ENCODE measurements at places on chromosomes 2 and 18.

GRCh38 chr2:121338281-121338680 is 53.3 kb upstream of the TFCP2L1 start:
- no peak for DNase-seq

DNA sequence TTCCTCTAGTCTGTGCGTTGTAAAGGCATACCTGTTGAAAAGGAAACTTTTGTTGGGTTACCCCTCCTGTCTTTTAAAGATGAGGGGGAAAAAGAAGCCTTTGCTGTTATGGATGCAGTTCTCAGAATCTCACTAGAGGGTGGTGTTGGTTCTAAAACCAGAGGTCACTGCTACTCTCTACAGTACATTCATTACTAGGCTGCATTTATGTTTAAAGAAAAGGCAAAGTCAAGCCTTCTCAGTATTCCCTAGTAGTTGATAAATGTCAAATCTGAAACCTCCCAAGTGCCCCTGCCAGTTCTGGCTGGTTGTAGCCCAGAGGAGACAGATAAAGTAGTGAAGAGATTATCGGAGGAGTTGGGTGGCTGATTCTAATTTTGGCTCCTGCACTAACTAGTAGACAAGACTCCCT is 1.4 kb upstream of the PLCL1 start:
- no peak for DNase-seq

DNA sequence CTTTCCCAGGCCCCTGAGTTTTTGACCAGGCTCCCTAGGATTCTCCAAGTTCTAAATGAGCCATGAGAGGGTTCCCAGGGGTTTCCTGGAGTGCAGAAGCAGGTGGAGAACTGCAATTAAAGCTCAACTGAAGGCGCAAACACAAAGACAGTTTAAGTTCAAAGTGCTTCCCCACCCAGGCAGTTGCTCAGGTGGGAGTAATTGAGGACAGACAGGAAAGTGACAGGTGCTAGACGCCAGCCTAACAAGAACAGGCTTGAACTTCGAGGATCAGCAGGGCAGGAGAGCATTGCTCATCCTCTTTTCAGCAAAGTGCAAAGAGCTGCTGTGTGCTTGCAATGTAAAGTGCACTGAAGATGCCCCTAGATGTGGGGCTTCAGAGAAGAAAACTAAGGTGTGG is 77.2 kb upstream of the ST8SIA3 start:
- DNase-seq = no peak

DNA sequence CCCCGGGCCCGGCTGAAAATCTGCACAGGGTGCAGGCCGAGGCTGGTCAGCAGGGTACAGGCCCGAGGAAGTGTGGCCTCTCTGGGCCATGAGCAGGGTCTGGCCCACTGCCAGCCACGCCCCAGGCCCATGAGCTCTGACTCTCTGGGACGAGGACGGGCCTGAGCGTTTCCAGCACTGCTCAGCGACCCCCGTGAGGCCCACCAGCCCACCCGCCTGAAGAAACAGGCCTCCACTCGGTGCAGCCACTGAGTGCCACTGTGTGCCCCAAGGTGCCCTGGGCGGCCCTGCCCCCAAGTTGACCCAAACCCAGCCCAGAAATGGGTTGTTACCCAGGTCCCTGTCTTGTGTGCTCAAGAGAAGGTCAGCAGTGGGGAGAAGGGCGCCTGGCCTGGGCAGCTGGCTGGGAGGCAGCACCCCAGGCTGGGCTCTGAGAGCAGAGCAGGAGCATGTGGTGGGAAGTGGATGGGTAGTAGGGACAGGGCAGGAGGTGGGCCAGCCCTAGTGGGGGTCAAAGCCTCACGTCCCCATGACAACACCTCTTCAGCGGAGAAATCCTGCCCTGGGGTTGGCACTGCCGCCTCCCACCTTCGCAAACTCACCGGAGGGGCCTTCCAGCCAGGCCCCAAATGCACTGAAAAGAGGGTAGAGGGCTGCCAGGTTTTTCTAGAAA is 2.1 kb upstream of the SNED1 start:
- DNase-seq = no peak

DNA sequence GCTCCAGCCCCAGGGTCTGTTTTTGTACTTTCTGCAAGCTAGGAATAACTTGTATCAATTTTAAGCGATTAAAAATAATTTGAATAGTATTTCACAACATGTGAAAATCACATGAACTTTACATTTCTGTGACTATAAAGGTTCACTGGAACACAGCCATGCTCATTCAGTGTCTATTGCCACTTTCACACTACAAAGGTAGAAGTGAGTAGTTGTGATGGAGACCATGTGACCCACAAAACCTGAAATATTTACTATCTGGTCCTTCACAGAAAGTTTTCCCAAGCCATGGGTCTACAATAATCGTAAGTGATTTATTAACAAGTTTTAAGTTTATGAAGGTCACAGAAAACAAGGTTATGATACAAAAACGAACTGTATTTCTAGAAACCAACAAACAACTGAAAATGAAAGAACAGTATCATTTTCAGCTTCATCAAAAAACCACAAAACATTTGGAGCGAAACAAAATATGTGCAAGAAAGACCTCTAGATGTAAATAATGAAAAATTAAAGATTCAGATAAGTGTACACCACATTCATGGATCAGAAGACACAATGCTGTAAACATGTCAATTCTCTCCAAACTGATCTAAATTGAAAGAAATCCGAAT is 68.9 kb upstream of the DNER start:
- no peak for DNase-seq

GRCh38 chr18:23340661-23341060 is 112.4 kb upstream of the RIOK3 start:
- no peak for DNase-seq

Data from fibroblast of skin of left quadriceps (primary cell).